ENCODE measurements at places on chromosomes 7 and 10.

DNA sequence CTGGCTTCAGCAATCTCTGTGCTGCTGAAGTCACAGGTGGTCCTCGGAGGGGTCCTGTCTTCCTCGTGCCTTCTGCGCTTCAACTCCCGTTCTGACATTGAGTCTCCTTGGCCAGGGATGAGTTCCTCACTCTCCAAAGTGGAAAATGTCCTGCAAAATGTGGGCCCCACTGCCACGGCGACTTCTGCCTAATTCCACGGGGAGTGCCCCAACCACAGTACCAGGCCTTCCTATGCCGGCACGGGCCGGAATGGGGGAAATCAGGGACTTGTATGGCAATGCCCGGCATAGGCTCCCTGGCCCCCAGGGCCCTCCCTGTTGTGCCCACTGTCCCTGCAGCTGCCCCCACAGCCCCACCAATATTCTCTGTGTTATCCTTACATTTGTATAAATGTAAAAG lies 420.5 kb downstream of the TCERG1L start:
- no peak for DNase-seq

GRCh38 chr7:157543276-157543675 lies 206.5 kb downstream of the DNAJB6 start:
- DNase-seq, result no peak

DNA sequence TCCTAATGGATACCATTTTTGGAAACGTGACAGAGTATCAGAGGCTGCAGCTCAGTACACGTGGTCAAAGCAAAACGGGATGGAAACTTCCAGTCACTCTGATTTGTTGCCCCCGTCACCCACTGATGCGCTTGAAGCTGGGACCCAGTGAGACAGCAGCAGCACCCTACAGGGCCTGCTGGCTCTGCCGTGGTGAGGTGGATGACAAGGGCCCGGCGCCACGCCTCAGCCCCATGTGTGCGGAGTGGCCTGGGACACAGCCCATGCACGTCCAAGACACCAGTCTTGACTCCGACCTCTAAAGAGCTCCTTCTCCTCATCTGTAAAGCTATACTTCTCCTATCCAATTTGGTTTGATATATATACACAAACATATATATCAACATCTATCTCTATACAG lies 39.0 kb downstream of the CLEC2L start:
- DNase-seq, result no peak

DNA sequence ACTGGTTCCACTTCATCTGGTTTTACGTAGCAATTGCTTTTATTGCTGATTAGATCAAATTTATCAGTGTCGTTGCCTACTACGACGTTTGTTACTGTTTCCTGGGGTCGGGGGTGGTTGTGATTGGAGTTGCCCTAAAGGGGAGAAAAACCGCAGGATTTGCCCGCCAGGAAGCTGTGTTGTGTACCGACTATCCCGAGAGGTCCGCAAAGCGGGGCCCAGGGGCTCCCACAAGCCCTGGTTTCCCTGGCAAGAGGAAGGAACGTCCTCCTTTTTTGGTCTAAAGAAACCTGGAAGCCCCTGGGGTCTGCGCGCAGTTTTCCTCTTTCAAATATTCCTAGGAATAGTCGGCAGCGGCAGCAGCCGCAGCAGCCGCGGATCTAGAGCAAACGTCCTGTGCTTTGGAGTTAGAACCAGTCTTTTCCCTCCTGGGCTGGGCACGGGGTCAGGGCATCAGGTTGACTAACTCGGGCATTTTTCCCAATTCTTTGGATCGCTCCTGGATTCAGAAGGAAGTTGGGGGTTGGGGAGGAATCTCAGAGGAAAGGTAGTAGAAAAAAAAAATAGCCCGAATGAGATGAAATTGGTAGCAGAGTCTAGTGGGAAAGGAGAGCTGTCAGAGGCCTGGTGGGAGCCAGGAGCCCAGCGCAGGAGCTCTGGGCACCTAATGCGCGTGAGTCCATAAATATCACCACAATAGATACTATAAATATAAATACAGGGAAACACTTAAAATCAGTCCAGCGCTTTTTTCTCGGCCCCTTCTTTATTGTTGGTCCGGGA lies 4.6 kb downstream of the VAX1 start:
- DNase-seq, result no peak

- DNase-seq, result no peak
Measured at GRCh38 chr10:43263551-43264343, 3.1 kb downstream of the RASGEF1A start.

GRCh38 chr10:16612115-16612980 lies 90.7 kb upstream of the C1QL3 start:
- DNase-seq, result peak; percentile 31
